Dermis blood vessel endothelial cell (primary cell): ENCODE measurements at places on chromosomes 16 and 17.

DNA sequence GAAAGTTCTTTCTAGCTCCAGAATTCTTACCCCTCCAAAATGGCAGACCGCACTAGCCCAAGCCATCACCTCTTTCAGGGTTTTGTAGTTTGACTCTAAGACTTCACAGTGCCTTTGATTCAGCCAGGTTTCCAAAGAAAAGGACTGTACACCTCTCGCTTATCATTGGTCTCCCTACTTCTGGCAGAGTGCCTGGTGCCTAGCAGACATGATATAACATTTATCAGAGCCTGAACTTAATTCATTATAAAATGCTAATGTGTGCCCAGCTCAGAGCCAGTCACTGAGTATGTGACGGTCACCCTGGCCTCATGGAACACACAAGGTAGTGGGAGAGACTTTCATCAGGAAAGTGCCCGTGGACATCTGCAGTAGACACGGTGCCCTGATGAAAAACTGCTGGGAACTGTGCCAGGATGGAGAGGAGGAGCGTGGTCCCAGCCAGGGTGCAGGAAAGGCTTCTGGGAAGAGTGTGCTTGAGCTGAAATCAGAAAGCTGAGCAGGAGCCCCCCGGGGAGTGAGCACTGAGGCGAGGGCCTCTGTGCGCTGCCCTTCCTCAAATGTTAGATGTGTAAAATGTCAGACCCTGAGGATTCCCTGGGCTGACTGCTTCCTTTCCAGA is 34.3 kb upstream of the LGALS9 start:
- no peak for DNase-seq

GRCh38 chr17:39641883-39642282 is 4.9 kb downstream of the STARD3 start:
- no peak for DNase-seq

DNA sequence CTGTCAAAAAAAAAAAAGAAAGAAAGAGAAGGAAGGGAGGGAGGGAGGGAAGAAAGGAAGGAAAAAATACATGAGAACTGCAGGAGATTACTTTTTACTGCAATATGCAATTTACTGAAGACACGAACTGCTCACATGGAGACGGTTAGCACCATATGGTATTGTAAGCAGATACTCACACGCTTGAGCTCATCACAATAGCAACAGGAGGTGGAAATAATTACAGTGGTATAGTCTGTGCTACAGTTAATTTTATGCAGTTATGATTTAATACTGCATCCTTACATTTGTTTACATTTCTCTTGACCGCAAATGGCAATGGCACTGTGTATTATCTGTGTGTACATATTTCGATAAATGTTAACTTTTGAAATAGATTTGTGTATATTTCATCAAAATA is 21.4 kb upstream of the SLC46A1 start:
- DNase-seq: no peak

DNA sequence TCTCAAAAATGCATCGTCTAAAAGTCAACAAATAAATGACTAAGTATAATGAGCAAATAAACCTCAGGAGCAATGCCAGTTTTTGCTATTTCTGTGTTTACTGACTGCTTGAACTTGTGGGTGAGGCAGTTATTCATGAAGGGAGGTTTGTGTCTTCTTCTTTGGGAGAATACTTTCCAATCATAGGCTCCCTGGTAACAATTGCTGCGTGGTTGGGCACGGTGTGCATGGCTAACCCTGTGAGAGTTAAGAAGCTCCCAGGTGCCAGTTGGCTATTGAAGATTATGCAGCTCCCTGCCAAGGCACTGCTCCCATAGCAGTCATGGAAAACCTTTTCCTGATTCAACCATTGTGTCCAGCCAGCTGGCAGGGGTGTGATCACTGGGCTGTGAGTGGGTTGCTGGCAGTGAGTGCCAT is 775.9 kb upstream of the GOT2 start:
- no peak for DNase-seq

DNA sequence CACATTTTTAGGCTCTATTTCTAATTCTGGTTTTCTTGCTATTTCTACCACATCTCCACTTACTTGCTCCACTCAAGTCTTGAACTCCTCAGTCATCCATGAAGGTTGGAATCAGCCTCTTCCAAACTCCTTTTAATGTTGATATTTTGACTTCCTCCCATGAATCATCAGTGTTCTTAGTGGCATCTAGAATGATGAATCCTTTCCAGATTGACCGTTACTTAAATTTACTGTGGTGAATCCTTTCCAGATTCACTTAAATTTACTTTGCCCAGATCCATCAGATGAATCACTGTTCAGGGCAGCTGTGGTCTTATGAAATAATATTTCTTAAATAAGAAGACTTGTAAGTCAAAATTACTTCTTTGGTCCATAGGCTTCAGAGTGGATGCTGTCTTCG is 32.4 kb downstream of the CLTC start:
- DNase-seq: no peak

DNA sequence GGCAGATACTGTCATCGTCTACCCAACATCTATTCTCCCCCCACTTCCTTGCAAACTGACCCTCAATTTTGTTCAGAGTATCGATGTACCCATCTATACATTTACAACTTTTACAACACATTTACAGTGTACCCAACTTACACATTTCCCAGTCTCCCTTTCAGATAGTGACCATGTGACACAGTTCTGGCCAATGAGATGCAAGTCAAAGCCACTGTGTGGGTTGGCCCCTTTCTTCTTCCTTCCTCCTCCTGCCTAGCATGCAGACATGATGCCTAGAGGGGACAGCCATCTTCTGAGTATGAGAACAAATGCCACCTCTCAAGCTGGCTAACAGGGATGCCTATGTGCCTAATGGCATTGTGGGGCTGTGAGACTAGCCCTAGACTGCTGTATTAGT is 11.3 kb upstream of the NFAT5 start:
- DNase-seq: no peak

GRCh38 chr17:46770818-46771560 is 47.5 kb downstream of the WNT3 start:
- peak; percentile 65 for DNase-seq

- DNase-seq: no peak
Measured at GRCh38 chr16:14606102-14606501, 24.0 kb downstream of the PARN start.

- no peak for DNase-seq
Measured at GRCh38 chr16:19842426-19843157, 42.1 kb downstream of the GPRC5B start.

- DNase-seq: no peak
Measured at GRCh38 chr17:7336240-7337175, at the start of gene ACAP1. ACAP1 (plus strand) TSS chr17:7336529; CDS start chr17:7336735, 206 bp downstream.

DNA sequence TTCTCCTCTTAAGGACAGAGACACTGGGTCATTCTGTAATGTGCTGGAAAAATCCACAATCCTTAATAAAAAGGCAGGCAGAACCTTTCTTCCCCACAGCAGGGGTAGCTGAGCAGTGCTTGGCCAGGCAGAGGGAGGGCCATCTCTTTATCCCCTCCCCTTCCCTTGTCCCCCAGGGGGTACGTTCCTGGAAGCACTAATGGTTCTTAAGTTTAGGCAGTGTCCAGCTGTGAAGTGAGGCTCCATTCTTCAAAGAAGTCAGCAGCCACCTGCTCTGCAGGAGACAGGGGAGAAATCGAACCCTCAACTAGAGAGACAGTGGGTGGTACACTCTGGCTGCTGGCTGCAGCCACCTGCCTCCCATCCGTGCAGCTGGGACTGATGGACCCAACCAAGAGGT is 533.9 kb upstream of the CDH11 start:
- no peak for DNase-seq

- DNase-seq: no peak
Measured at GRCh38 chr17:19718041-19718612, 1.7 kb upstream of the SLC47A2 start.

GRCh38 chr17:29591146-29591736 is 1.7 kb upstream of the ANKRD13B start:
- DNase-seq: peak; percentile 65

DNA sequence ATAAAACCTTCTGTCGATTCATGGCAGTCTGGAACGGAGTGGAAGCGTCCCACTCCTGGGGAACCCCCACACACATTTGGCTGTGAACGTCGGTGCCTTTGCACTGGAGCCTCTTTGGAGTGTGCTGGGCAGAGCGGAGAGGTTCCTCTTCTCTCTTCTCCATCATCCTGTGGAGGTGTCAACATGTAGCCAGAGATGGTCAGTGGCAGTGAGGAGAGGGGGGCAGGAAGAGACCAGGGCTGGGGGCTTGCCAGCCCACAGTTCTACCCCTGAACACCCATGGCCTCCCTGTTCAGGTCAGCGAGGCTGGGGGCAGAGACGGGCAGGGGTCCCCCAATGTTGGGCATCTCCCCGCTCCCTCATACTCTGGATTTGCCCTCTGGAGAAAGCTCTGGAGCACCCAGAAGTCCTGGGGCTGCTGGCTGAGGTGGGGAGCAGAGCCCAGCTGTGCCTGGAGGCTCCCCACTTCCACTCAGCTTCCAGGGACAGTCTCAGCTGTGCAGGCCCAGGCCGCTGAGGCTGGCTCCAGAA is 223.7 kb downstream of the SEC14L1 start:
- DNase-seq: no peak
